ENCODE measurements at places on chromosomes 11 and 22.

DNA sequence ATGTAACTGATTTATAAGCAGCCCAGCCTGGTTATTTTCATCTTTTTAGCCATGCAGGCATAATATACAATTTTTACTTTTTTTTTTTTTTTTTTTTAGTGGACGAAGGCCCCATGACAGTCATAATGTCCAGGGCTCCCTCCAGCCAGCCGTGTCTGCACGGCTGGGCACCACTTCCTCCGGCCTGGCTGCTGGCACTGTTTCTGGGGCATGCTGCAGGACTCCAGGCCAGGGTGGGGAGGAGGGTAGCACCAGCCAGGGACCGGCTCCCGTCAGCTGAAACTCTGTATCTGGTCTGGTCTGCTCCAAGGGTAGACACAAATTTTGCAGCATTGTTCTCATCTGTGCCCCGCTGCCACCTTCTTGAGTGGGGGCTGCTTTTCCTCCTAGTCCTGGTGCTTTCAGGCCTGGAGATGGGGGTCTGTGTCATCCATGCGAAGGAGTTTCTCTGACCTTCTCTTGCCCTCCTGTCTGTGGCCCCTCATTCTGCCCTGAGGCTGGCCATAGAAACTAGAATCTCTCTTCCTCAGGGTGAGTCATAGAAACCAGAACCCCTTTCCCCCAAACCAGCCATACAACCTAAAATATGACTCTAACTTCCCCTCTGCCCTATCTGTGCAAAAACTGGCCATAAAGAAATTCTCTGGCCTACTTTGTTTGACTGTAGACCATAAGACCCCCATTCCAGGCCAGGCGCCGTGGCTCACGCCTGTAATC, 9.2 kb upstream of the RRP7A start:
- no peak for DNase-seq

DNA sequence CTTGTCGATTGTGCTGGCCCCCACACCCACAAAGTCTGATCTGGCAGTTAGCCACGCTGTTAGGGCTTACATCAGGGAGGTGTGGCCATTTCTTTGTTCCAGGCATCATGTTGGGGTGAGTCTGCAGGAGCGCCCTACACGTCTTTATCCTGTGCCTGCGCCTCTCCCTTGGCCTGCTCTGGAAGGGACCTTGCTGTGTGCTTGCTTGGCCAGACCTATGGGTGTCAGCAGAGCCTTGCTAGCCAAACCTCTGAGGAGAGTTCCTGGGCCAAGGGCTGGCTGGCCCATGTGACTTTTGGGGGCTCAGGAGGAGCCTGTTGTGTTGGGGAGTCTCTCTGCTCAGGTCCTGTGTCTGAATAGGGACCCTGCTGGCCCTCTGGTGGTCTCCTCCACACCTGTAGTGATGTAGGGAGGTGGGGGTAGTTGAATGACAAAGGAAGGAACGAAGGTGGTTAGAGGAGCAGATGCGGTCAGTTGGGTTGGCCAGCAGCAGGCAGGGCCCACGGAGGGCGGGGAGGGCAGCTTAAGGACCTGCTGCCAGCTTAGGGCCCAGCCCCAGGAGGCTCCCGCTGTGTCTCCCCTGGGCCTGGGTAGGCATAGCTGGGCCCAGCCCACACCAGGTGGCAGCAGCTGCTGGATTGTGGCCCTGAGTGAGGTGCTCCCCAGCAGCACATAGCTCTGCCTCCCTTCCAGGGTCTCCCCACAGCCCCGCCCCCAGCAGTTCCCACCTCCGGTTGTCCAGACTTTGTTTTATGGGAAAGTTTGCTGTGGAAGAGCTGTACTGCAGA, 7.9 kb downstream of the PPIL2 start:
- no peak for DNase-seq

DNA sequence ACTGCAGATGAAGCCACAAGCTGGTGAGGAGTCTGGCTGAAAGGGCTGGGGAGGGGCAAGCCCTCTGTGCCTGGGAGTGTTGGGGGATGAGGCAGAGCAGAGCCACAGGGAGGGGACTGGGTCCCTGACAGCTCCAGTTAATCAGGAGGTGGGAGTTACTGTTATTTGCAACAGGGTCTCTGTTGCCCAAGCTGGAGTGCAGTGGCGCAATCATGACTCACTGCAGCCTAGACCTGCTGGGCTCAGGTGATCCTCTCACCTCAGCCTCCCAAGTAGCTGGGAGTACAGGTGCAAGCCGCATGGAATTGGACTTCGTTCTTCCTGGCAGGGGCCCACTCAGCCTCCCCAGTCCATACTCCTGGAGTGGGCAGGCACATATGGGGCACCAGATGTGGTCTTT, 7.7 kb downstream of the SCN2B start:
- peak; percentile 64 for DNase-seq

DNA sequence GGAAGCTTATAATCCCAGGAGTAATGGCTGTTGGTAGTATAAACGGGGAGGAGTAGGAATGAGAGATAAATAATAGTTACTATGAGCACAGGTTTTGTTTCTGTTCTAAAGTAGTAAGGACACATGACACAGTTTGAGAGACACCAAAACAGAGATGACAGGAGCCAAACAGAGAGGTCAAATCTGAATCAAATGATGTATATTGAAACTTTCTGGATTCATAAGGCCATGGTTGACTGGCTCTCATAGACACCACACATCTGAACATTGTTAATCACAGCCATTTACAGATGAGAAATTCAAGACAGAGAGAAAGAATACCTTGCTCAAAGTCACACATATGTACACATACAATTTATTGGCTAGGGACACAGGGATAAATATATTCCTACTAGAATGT, 63.4 kb upstream of the UCP3 start:
- DNase-seq: no peak

GRCh38 chr11:12787847-12788246, 113.6 kb downstream of the TEAD1 start:
- DNase-seq: no peak

- DNase-seq: no peak
Measured at GRCh38 chr11:117818041-117818873, 6.3 kb downstream of the FXYD2 start.

DNA sequence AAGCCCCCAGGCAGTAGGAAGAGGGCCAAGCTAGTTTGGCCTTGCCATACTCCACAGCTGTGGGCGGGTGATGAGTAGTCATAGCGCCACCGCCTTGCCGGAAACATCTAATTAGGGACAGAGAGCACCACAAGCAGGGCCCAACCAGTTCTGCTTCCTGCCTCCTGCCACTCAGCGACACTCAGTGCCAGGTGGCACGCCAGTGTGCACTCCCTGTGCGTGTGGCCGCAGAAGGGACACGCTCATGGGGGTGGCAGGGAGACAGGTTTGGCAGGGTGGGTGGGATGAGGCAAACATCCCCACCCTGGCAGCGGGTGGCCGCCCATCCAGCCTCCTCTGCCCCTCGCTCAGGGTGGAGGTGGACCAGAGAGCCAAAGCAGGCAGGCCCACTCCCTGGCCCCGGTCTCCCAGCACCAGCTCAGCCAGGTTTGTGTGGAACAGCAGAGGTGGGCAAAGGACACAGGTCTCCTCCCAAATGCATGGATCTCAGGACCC, 4.9 kb downstream of the OVOL1 start:
- no peak for DNase-seq

DNA sequence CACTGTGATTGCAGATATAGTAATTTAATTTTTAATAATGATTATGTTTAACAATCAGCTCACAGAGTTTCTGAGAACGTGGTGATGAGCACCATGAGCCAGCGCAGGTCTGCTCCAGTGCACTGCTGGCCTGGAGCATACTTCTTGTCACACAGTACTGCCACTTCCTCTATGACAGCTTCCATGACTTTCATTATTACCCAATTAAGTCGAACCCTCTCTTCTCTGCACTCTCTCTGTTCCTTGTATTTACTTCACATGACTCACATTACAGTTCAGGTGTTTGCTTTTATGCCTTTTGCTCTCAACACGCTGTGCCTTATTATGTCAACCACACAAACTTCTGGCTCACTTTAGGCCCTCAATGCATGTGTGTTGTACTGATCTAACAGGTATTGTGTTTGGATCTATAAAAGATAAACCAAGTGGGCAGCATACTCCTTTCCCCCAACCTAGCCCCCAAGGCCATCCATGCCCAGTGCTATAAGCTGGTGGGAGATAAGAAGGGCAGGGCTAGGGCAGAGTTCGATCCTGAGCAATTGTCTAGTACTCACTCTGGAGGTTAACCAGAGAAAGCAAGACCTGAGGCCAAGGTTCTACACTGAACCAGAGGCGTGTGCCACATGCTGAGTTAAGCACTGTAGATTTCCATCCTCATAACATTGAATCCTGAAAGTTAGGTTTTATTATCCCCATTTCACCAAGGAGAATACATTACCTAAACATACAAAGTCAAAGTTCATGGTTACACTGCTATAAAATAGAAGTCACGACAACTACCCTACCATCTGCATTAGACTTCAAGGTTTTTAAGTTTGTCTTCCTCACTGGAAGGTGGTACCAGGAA, 356.5 kb downstream of the INSC start:
- peak; percentile 79 for DNase-seq

DNA sequence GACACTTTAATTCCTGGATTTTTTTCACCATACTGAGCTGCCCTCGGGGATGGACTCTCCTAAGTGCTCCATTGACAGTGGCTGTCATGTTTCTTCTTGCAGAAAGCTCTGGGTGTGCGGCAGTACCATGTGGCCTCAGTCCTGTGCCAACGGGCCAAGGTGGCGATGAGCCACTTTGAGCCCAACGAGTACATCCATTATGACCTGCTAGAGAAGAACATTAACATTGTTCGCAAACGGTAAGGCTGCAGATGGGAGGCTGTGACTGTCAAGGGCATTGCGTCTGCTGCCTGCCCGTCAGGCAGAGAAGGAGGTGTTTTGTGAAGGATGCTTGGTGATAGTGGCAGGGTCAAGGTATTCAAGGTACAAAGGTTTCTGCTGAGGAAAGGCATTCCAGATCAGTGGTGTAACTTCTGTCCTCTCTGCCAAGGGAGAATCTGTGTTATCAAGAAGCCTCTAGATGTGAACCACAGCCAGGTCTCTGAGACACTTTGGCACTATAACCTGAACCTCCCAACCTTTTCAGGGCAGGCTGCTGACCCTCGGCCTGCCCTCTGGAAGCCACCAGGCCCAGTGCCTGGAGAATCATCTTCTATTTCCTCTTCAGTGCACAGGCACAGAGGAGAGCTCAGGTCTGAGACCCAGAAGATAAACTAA, 30.8 kb downstream of the ACO2 start:
- peak; percentile 88 for DNase-seq

- no peak for DNase-seq
Measured at GRCh38 chr11:125207866-125208425, 43.4 kb downstream of the PKNOX2 start.

DNA sequence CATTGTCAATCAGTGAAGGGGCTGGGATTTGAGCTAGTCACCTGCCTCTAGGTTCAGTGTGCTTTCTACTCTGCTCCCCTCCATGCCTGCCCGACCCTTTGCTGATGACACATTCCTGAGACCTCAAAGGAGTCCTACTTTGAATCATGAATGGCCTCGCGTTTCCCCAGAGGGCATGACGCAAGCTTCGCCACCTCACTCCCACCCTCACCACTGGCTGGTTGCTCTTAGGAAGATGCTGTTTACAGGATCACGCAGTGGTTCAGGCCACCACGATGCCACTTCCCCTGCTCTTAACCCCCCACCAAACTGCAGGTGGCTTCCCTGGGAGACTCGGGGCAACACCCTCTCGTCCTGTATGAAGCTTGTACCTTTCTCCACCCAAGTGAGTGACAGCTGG, 62.9 kb upstream of the B3GAT1 start:
- DNase-seq: no peak

- no peak for DNase-seq
Measured at GRCh38 chr11:15198284-15198683, 83.6 kb downstream of the INSC start.

GRCh38 chr11:93464927-93465540, 78.2 kb downstream of the SMCO4 start:
- no peak for DNase-seq

DNA sequence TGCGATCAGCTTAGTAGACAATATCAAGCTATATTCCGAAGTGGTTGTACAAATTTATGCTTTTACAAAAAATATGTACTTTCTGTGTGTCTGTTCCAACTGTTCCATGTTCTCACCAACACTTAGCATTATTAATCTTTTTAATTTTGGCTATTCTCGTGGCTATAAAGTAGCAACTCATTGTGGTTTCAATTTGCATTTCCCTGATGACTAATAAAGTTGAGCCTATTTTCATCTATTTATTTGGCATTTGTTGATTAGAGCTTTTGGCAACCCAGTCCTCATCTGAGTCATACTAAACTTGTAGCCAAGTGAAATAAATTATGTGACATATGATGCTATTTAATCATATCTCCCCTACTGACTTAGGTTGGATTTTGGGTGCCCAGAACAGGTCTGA, 115.9 kb downstream of the FBXO7 start:
- DNase-seq: no peak

DNA sequence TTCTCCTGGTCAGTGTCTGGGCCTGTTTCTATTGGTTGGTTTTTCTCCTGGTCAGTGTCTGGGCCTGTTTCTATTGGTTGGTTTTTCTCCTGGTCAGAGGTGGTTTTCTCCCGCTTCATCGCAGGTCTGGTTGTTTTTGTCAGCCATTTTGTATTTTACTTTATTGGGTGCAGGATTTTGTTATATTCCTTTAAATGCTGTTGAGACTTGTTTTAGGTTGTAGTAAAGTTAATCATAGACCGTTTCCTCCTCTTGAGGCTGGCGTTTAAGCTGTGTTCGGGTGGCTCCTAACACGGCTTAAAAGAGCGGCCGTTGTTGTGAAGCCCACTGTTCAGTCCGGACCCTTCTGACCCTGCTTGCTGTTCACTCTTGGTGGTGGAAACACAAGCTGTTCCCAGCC, 26.2 kb downstream of the ZBED4 start:
- DNase-seq: no peak

- no peak for DNase-seq
Measured at GRCh38 chr11:8328231-8328794, 64.6 kb upstream of the LMO1 start.

GRCh38 chr22:48079505-48080290, 1317.2 kb downstream of the TBC1D22A start:
- DNase-seq: no peak

DNA sequence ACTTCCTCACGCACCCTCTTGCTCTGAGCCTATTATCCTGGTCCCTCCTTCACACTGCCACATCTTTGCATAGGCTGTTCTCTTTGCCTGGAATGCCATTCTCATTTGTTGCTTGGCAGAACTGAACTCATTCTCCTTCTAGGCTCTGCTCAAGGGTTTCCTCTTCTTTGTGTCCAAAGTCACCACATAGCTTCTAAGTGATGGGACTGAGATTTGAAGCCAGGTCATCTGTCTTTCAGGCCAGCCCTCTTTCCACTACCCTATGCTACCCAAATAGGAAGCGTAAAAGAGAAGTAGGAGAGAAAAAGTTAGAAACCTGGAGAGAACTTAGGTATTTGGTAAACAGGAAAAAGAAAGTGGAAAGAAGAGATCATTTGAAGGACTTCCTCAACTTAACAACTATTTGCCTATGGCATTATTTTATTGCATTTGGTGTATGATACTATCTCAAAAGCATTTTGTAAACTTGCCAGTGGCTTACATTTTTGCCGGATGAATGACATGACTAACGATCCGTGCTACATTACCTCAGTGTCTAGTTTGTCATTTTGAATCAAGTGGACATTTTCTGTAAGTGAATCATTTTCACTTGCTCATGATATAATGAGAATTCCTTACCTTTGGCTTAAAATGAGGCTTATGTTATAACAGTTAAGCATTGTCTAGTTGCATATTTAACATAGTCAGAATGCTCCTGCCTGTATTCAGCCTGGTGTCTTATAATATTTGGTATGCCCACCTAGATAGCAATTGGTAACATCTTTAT, 18.5 kb downstream of the NF2 start:
- DNase-seq: no peak

Data from large intestine (tissue), 12 donors.